KBM-7 (cell line): ENCODE measurements at places on chromosomes 1 and 21.

GRCh38 chr1:211738691-211739301 is 63.4 kb upstream of the NEK2 start:
- peak; percentile 28 for DNase-seq

GRCh38 chr1:225458222-225458631 is 30.4 kb upstream of the LBR start:
- no peak for DNase-seq

- DNase-seq, result no peak
These were observed 152.0 kb upstream of the IGSF21 start for GRCh38 chr1:17955302-17956285.

DNA sequence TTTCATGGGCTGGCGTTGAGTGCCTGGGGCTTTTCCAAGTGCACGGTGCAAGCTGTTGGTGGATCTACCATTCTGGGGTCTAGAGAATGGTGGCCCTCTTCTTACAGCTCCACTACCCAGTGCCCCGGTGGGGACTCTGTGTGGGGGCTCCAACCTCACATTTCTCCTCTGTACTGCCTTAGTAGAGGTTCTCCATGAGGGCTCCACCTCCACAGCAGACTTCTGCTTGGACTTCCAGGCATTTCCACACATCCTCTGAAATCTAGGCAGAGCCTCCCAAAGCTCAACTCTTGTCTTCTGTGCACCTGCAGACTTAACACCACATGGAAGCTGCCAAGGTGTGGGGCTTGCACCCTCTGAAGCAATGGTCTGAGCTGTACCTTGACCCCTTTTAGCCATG is 82.1 kb downstream of the CCDC18 start:
- no peak for DNase-seq

DNA sequence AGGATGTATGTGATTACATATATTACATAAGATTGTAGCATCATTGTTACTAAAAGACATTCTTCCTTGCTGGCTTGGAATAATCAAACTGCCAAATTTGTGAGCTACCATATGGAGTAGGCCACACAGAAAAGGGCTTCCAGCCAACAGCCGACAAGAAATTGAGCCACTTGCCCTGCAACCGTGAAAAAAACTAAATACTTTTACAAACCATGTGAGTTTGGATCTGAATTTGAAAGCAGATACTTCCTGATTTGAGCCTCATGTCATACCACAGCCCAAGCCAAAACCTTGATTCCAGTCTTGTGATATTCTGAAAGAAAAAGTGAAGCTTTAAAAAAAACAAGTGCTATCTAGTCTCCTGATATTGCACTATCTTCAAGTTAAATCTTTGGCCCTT is 55.6 kb upstream of the PRMT6 start:
- DNase-seq, result no peak

DNA sequence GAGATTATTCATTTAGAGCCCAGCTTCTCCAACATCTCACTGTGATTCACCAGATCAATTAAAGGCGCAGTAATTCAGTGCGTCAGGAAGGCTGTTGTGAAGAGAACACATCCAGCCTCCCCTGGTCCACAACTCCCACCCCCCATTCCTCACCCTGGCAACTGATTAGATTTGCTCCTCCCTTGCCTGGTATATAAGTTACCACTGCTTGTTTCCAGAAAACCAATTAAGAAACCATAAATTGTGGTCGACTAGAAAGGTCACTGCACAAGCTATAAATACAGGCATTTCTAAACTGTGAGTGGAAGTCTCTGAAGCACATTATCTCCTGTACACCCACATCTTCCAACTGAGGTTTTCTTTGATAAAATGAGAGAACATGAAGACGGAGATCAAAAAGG is 41.9 kb downstream of the FAM163A start:
- DNase-seq, result no peak

- no peak for DNase-seq
These were observed 15.6 kb downstream of the C1orf159 start for GRCh38 chr1:1100296-1100695.

GRCh38 chr1:152673016-152673415 is 2.1 kb upstream of the LCE2C start:
- no peak for DNase-seq

GRCh38 chr1:226691247-226691646 is 47.8 kb downstream of the ITPKB start:
- DNase-seq, result no peak

GRCh38 chr1:154871374-154871773 is 1.3 kb upstream of the KCNN3 start:
- no peak for DNase-seq

GRCh38 chr1:79478160-79478559 is 471.6 kb upstream of the ADGRL4 start:
- DNase-seq, result no peak

DNA sequence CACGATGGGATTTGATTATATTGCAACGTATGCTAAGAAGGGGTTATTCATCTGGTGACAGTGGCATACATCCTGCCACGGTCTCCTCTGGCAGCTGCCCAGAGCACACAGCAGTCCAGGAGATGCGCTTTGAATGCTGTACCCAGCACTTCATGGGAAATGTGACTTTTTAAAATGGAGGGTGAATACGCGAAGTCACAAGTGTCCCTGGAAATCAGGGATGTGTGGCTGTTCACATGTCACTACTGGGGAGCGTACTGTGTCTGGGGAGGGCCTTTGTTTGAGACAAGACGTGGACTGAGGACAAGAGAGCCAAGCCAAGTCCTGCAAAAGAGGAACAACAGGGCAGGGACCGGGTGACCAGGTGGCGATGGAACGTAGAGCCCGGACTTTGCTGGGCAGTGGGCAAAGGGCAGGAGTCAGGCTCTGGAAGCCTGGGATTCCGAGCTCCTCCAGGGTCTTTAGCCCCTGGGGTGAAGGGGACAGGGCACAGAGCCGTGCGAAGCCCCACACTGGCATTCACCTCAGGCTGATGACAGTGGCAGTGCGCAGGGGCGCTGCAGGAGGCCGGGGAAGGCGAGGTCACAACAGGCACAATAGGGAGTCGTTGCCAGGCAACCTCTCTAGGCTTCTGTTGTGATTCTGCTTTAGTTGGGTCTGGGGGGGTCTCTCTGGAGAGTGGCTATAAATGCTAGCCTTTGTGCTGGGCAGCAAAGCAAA is 11.4 kb upstream of the ZBTB21 start:
- DNase-seq, result no peak

GRCh38 chr1:17192394-17193221 is 12.3 kb upstream of the PADI1 start:
- DNase-seq, result no peak

GRCh38 chr1:172763057-172763456 is 104.2 kb downstream of the FASLG start:
- DNase-seq, result no peak

GRCh38 chr1:168972887-168973286 is 133.6 kb upstream of the ATP1B1 start:
- DNase-seq, result no peak

- DNase-seq, result no peak
These were observed 51.0 kb downstream of the NME7 start for GRCh38 chr1:169316556-169316955.

DNA sequence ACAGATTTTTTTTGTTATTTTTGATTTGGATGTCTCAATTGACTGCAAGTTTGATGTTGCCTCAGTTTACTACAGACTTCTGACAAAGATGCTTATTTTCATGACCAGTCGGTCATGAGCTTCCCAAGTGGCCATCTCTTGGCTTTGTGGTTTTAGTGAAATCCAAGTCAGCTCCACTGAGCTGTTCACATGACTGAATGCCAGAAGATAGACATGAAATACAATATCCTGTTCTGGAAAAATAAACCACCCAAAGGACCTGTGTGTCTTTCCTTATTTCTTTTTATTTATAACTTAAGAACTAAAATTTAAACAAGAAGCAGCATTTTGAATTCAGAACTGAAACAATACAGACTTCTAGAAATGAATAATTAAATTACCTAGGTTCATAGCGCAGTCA is 89.3 kb downstream of the HMCN1 start:
- no peak for DNase-seq

DNA sequence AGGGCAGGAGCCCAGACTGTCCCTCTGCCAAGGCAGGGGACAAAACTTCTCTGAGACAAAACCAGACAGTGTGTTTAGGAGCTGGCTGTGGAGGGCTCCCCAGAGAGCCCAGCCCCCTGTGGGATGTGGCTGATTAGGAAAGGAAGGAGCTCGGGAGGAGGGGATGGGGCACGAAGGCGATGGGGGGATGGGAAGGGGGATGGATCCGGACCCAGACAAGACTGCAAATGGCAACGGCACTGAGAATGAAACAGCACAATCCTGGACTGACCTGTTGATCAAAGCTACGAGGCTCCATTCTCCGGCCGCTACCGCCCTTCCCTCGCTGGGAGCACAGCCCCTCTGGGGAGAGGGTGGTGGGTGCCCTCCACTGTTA is 33.1 kb downstream of the FOXO6 start:
- DNase-seq, result no peak

DNA sequence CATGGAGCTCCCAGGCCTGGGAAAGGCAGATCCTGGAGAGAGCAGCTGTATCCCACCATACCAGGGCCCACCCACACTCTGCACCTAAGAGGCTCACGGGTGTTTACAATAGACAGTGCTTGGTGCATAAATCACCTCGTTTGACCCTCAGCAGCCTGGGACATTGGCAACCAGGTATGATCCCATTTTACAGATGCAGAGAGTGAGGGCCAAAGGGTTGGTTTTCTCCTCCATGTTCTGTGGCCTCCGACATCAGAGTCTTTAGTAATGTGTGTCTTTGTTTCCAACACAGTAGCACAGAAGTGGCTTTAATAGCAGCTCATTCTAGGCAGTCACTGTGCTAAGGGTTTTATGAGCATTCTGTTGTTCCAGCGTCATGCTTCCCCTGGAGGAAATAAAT is 176.5 kb downstream of the KAZN start:
- DNase-seq, result no peak

DNA sequence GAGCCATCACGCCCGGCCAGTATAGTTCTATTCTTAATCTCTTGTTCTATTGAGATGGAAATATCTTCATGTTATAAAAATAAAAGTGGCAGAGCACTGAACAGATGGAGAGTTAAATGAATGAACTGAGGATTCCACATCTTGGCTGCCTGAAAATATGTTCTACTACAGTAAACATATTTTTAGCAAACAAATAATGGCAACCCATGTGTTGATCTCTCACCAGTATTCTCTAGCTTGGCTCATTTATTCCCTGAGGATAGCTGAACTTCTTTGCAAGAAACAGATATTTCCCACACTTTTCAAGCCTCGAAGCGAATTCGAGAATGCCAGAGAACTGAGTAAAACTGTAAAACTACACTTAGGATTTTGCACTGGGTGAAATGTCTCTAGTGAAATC is 58.9 kb downstream of the DIRAS3 start:
- no peak for DNase-seq

DNA sequence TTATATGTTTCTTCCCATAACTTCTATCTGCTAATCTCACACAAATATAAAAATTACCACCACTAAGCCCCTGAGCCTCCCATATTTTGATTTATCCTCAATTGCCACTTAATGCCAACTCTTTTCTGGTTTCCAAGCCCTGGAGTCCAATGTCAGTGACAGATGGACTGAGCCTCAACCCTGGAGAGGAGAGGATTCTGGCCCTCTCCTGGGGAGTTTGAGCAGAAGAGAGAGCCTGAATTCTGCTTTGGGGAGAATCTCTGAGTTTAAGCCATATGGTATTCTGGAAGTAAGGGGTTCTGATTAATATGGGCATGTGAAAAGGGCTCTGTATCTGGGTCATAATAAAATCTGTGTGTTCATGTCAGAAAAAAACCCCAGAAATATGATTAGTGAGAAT is 8.5 kb downstream of the CADM3 start:
- no peak for DNase-seq

DNA sequence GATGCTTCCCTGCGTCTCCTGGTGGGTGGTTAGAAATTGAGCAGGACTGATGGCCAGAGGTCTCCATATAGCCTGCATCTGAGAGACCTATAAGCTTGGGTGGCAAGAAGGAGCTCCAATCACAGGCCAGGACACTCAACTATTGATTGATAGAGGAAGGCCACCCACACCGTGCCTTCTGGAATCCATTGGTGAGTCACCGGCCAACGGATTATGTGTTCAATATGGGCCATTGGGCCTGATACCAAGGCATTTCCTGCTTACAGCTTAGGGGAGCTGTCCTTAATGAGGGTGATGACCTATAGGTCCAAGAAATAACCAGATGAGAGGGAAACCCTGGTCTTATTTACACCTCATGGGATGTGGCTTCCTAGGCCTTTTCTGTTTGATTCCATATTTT is 115.1 kb downstream of the PLPP3 start:
- DNase-seq, result no peak

GRCh38 chr1:56146449-56146848 is 432.9 kb downstream of the PLPP3 start:
- DNase-seq, result no peak

- no peak for DNase-seq
These were observed 1.8 kb upstream of the FOXO6 start for GRCh38 chr1:41359211-41360073.

DNA sequence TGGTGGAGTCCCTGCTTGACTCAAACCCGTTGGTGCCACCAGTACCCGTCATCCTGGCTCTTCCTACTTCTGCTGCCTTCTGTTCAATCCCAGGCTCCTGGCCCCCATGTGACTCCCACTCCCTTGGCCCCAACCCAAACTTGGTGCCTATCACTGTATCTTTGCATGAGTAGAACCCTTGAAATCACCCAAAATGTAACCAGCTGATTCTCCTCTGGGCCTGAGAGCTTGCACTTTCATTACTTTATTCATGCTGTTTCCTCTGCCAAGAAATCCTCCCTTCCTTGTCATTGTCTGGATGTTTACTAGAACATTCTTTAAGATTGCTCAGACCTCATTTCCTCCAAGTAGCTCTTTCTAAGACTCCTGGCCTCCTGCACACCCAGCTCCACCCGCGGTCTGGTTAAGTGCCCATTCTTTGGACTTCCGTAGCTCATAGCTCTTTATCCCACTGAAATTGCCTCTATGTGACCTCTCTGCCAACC is 15.7 kb downstream of the PTAFR start:
- DNase-seq, result no peak

DNA sequence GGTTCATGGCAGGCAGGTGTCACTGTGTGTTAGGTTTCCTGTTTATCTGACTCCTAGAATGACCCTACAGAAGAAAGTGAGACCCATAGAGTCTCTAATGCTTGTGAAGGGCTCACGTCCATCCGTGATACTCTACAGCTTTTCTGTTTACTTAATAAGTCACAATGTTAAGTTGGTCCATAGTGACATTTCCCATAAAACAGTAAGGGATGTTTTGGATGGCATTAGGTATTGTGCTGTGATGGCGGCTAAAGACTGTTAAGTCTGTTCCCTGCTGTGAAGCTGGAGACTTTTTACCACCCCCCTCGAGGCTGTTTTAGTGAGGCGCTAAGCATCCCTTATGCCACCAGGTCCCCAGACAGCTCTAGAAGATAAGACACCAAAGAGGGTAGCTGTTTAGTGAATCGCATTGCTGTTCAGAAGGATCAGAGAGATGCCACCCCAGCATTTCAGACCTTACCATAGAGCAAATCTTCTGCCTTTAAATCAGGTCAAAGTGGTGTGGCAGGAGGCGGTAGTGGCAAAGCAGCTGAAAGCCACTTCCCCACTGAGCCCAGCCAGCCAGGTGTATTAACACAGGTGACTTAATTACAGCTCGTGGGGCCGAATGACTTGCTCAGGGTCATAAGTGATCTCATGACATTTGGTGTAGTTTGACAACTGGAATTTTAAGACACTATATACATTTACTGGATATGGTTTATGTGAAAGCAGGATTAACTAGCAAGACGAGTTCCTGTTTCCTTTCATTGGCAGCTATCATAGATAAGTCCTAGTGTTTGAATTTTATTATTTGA is 25.0 kb downstream of the SLC37A1 start:
- no peak for DNase-seq
